Neural progenitor cell (in vitro differentiated cells): ENCODE measurements at places on chromosomes 12 and 14. TPM values are rescaled to one million over a fixed set of nuclear protein-coding genes. Genes with fewer than 3 reads are reported as not detected.
A peak's percentile ranks its signal among the peaks of the same experiment; 100 is the strongest.

ETNK1 gene
- 35.5 and 53.9 TPM in 2 replicates for total RNA-seq

CLEC4D gene
- total RNA-seq: 0.19 TPM in 2 replicates

DNA sequence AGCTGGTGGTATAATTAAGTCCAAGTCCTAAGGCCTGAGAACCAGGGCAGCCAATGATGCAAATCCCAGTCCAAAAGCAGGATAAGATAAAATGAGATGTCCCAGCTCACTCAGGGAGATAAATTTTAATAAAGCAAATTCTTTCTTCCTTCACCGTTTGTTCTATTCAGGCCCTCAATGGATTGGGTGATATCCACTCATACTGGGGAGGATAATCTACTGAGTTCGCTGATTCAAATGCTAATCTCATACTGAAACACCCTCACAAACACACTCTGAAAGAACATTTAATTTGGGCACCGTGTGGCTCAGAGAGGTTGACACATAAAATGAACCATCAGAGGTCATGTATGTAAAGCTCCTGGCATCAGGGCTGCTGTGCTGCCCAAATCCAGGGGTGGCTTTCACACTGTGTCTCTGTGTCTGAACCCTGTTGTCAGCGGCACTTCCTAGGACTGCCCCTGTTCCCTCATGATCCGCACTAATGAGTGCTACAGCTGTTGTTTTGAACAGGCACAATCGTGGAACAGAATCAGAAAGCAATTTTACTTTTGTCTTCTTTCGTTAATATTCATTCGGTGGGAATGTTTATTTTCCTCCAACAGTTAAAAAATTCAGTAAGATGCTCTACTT, 428.5 kb upstream of the FBXO33 start:
- no peak for DNase-seq

DNA sequence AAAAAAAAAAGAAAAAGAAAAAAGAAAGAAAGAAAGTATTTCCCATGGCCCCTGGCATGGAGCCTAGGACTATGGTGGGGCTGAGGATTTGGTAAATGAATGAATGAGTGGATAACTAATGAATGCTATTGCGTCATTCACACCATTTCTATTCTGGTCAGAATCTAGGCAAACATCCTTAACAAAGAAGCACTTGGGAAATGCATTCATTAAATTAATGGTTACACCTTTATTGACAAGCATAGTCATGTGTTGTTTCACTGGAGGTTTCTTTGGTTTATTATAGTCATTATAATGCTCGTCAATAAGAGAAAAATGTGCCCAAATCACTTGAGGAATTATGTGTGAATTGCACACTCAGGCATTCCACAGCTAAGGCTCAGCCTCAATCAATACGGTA, 13.6 kb upstream of the AQP2 start:
- no peak for DNase-seq

GRCh38 chr12:12891080-12891880, at the start of gene GPRC5A:
Gene GPRC5A (plus strand): TSS chr12:12891562. CDS start chr12:12908250, 16,688 bp downstream.
- peak; percentile 41 for DNase-seq

DNA sequence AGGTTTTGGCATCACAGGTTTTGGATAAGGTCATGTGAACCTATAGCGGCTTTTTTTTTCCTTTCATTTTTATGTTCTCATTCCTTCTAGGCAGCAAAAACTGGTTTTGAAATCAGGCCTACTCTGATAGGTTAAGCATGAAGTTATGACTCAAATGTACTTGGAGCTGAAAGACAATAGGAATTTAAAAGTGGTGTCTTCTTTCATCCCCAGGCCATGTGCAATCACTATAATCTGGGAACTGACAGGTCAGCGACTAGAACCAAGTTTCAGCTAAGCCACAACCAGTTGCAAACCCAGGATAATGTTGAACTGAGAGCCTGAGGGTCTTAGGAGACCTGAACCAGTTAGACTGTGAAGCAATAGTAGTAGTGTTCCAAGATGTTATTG, 74.3 kb downstream of the ANO6 start:
- DNase-seq: no peak

GRCh38 chr12:54398218-54398617, 13.7 kb upstream of the ZNF385A start:
- no peak for DNase-seq
